H54 (cell line): ENCODE measurements at places on chromosomes 1 and 21.
A peak's percentile ranks its signal among the peaks of the same experiment; 100 is the strongest.

- DNase-seq = no peak
Measured at GRCh38 chr1:7068552-7068951, 283.3 kb downstream of the CAMTA1 start.

DNA sequence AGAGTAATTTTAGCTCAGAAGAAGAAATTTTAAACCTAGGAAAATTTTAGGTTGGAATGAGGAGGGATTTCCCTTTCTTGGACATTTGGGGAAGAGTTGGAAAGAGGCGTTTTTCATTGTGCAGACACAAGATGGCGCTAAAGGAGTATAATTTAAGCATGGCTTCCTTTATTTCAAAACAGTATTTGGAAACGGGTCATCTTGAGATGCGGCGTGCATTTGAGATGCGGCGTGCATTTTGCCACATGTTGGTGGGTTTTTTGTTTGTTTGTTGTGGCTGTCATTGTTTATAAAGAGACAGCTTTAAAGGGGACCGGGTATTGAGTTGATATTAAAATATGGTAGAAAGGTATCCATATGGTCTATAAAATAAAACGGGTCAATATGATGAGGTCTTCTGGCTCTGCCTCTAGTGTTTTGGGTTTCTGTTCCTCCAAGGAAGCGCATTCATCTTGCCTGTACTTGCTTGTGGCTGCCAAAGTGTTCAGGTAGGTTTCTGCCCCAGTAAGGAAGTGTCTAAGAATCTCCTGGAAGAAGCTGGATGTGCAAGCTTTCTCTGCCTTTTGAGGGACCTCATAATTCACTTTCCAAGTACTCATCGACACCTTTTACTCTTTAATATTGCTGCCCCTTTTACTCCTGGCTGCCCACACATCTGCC, 210.3 kb downstream of the SLC35F3 start:
- DNase-seq = peak; percentile 12

- DNase-seq = no peak
Measured at GRCh38 chr1:85149805-85150204, 51.0 kb downstream of the SYDE2 start.

GRCh38 chr1:38651669-38652068, 207.9 kb downstream of the RRAGC start:
- DNase-seq = no peak

- DNase-seq = no peak
Measured at GRCh38 chr1:108051631-108052377, 86.8 kb upstream of the VAV3 start.

DNA sequence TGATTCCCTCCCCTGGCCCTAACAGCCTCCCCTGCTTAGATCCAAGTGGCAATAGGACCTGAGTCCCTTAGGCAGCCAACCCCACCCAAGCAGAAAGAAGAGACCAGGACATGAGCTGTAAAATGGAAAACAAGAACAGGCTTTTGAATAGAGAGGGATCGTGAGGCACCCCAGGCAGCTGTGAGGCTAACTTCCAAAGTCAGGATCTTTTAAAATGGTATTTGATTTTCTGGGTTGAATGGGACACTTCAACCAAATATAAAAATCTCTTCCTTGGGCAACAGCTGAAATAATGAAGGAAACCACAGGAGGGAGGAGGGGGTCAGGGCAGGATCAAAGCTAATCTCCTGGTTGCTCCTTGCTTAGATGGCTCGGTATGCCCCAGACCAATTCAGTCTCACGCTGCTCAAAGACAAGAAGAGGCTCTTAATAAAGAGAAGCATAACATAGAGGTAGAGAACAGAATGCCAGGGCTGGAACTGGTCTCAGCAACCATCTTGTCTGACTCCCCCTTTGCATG, 28.6 kb upstream of the AVPR1B start:
- DNase-seq = no peak

GRCh38 chr1:151887028-151887427, 22.3 kb downstream of the THEM4 start:
- no peak for DNase-seq

DNA sequence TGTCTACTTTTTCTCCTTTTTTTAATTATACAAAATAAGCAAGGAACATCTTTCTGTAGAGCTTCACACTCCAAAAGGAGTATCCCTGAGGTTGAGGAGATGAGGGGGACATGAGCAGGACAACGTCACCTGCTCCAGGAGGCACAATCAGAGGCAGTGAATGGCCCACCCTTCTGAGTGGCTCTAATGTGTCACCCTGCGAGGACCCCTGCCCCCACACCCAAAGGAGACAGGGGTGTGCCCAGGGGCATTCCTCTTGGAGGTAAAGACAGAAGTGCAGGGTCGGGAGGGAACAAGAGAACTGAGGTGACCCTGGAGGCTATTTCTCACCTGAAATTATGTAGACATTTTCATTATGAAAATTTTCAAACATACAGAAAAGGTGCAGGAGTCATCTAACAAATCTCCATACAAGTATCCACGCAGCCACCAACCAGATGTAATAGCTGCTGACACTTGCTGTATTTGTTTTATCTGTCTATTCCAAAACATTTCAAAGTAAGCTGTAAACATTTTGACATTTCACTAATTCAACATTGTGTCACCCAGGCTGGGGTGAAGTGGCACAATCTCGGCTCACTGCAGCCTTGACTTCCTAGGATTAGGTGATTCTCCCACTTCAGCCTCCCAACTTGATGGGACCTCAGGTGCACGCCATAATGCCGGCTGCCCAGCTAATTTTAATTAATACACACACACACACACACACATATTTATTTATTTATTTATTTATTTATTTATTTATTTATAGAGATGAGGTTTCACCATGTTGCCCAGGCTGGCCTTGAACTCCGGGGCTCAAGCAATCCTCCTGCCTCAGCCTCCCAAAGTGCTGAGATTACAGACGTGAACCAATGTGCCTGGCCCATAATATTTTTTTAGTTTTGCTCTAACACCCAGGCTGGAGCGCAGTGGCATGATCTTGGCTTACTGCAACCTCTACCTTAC, 70.7 kb downstream of the RUNX3 start:
- DNase-seq = no peak

DNA sequence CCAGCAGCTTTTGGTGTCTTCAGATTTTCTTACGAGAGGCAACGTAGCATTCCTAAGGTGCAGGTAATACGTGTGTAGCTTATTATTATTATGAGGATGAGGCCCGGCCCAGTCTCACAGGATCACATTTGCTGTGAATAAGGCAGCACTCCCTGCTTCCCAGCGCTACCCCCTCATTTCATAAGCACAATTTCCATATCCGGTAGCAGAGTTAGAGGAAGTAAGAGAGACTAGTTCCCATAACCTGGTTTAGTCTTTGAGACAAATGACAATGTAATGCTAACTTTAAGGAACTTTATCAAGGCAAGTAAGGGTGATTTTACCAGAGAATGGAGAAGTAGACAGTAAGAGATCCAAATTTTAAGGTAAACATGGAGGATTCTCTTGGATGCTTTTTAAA, 14.6 kb upstream of the LMO4 start:
- DNase-seq = no peak

DNA sequence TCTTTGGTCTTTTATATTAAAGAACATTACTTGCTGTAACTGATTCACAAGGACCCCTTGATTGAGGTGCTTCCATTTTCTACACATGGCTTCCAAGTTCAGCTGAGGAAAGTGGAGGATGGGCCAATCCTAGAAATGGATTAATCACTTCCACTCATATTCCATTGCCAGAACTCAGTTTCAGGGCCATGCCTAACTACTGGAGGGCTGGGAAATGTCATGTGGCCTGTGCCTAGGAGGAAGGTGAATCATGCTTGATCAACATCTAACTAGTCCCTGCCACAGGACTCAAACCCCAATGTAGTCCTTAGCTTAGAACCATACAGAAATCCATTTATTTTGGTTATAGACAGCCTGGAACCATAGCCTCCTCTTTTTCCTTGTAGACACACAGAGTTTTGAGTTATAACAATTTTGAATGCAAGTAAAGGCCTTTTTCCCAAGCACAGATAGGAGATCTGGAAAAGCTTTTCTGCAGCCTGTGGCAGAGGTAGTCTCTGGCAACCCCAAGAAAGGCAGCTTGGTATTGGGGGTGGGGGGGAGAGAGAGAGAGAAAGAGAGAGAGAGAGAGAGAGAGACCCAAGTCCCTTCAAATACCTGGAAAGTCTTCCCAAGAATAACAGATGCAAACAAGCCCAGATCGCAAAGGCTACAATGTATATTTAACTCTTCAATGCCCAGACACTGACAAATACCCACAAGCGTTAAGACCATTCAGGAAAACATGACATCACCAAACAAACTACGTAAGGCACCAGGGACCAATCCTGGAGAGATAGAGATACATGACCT, 12.5 kb downstream of the MAST2 start:
- DNase-seq = peak; percentile 30

GRCh38 chr1:56300836-56301235, 278.5 kb downstream of the PLPP3 start:
- no peak for DNase-seq

DNA sequence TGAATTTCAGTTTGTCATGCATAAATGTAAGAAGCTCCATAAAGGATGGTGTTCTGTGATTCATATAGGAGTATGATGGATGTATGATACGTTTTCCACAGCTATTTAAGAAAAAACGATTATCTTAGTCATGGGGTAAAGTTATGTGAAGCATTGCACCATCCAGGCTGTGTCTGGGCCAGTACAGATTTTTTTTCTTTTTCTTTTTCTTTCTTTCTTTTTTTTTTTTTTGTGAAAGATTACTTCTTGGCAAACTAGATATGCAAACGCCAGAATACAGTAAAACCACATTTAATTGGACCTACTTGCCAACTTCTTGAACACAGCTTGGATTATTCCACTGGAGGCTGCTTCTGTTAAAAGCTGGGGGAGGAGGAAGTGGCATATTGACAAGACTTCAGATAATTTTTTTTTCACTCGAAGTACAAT, 14.9 kb downstream of the ZBTB18 start:
- DNase-seq = no peak

GRCh38 chr1:36663772-36664430, 181.2 kb upstream of the CSF3R start:
- no peak for DNase-seq

- DNase-seq = no peak
Measured at GRCh38 chr1:147815503-147815902, 55.1 kb upstream of the GJA5 start.

DNA sequence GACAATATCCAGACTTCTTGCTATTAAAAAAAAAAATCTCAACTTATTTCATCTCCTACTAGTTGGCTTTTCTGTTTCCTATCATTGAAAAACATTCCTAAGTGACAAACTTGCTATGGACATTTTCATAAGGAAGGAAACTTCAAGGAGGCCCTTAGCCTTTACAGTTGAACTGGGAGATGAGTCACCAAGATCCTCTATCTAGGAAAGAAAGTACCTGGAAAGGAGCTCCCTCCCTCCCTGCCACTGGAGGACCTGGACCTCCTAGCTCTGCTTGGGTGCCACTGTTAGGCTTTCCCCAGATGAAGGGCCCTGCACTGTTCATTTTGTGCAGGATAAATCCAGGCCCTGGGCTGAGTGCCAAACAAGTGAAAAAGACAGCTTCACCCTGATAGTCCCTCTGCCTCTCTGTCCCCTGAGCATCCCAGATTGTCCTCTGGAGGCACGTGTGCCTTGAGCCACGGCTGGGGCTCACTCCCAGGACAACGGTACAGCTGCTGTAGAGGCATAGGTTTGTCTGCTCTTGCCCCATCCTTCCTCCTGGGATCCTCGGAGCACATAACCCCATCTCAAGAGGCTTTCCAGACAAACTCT, 40.2 kb upstream of the SOX13 start:
- DNase-seq = peak; percentile 22

DNA sequence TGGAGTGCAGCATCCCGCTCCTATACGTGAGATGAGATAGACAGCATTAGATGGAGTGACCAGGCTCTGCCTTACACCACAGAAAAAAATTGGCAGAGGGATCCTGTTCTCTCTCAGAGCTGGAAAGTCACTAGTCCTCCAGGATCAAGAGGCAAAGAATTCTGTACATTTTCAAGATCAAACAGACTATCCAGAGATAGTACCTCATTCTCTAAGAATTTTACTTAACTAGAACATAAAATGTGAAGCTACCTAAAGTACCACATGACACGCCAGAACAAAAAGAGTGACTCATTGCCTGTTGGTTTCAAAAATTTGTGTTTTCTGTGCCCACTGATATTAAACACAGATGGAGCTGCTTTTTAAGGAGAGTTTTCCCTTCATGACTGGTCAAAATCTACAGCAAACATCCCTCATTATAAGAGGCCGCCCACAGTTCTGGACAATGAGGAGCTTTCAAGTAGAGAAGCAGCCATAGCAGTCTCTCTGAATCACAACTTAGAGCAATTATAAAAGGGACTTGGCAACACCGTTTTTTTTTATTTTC, 32.3 kb downstream of the CD160 start:
- DNase-seq = peak; percentile 19

DNA sequence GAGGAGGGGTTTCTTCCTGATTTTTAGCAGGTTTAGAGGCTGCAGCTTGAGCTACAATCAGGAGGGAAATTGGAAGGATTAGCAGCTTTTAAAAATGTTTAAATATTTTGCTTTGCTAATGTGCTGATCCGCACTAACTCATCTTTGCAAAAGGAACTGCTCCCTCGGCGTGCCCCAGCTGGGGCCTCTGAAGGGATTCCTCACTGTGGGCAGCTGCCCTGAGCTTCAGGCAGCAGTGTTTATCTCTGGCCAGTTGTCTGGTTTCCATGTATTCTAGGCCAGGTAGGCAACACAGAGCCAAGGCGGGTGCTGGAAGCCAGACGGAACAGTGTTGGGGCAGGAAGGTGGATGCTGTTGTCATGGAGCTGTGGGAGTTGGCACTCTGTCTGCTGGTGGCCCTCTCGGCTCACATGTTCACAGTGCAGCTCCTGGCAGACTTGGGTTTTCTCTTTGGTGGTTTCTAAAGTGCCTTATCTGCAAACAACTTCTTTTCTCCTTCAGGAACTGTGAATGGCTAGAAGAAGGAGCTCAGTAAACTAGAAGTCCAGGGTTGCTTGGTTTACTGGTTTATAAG, 18.9 kb downstream of the NECAP2 start:
- DNase-seq = no peak

GRCh38 chr1:42747125-42747524, 7.1 kb upstream of the CLDN19 start:
- DNase-seq = peak; percentile 26

GRCh38 chr1:228510101-228510802, 23.1 kb downstream of the RNF187 start:
- no peak for DNase-seq

- DNase-seq = no peak
Measured at GRCh38 chr1:235998812-235999211, 66.1 kb downstream of the NID1 start.

- no peak for DNase-seq
Measured at GRCh38 chr1:37741662-37742061, 23.3 kb downstream of the EPHA10 start.

GRCh38 chr1:196608390-196609369, at the start of gene KCNT2:
Gene KCNT2, minus strand, starts transcription at chr1:196608440. Its CDS starts 131 bp downstream, at chr1:196608309.
- DNase-seq = peak; percentile 35

GRCh38 chr1:84975035-84975434, 21.9 kb downstream of the MCOLN2 start:
- DNase-seq = no peak

- DNase-seq = no peak
Measured at GRCh38 chr1:218686258-218686657, 341.1 kb downstream of the TGFB2 start.
